ENCODE measurements at places on chromosomes 1 and 21.

GRCh38 chr1:19381261-19381660, 69.1 kb downstream of the SLC66A1 start:
- DNase-seq: no peak

DNA sequence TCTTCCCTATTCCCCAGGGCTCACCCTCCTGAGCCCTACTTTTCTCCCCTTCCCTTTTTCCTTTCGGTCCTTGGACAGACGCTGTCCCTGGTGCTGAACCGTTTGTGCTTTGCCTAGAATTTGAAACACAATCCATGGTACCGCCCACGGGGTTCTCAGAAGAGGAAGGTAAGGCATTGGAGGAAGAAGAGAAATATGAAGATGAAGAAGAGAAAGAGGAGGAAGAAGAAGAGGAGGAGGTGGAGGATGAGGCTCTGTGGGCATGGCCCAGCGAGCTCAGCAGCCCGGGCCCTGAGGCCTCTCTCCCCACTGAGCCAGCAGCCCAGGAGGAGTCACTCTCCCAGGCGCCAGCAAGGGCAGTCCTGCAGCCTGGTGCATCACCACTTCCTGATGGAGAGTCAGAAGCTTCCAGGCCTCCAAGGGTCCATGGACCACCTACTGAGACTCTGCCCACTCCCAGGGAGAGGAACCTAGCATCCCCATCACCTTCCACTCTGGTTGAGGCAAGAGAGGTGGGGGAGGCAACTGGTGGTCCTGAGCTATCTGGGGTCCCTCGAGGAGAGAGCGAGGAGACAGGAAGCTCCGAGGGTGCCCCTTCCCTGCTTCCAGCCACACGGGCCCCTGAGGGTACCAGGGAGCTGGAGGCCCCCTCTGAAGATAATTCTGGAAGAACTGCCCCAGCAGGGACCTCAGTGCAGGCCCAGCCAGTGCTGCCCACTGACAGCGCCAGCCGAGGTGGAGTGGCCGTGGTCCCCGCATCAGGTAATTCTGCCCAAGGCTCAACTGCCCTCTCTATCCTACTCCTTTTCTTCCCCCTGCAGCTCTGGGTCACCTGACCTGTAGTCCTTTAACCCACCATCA, 10.4 kb downstream of the BCAN start:
- DNase-seq: no peak

DNA sequence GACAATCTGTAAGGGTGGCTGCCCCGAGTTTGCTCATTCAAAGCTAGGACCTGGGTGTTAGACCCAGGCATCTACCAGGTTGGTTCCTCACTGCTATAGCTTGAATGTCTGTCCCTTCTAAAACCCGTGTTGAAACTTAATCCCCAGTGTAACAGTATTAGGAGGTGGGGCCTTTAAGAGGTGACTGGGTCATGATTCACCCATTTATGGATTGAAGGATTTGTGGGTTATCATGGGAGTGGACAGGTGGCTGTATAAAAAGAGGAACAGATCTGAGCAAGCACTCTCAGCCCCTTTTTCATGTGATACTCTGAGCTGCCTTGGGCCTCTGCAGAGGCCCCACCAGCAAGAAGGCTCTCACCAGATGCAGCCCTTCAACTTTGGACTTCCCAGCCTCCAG, 29.4 kb downstream of the PSMG1 start:
- DNase-seq: no peak

DNA sequence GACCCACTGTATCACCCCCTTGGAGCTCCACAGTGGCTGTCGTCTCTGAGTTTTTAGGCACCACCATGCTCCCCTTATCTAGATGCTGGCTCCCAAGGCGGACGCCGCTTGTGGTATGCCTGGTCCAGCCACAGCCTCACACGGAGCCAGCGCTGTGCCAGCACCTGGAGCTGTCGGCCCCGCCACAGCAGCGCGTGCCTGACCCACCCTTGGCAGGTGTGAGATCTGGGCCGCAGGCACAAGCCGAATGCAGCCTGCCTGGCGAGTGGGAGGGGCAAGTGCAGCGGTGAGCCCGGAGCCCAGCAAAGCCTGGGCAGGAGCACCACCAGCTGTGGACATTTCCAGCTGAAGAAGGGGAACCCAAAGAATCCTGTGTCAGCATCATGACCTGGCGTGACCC, 91.9 kb upstream of the BACE2 start:
- DNase-seq: no peak

DNA sequence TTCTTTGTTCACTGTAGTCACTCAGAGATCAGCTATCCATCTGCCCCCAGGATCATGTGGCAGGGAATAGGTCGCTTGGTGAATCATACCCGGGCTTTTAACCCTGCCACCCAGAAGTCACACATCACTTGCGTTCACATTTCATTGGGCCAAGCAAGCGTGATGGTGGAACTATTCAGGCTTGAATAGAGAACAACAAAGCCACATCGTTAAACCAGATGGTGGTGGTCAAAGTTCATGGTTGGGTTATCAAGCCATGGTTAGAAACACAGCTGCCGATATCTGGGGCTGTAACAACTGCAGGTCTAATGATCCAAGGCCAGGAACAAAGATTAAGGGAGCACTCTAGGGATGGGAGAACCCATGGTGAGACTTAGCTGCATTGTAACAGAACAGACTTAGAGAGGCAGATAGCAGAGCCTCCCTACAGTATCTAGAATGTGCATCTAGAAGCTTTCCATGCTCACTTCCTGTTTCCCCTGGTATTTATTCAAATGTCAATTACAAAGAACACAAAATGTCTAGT, 40.0 kb upstream of the PTPRC start:
- DNase-seq: no peak

DNA sequence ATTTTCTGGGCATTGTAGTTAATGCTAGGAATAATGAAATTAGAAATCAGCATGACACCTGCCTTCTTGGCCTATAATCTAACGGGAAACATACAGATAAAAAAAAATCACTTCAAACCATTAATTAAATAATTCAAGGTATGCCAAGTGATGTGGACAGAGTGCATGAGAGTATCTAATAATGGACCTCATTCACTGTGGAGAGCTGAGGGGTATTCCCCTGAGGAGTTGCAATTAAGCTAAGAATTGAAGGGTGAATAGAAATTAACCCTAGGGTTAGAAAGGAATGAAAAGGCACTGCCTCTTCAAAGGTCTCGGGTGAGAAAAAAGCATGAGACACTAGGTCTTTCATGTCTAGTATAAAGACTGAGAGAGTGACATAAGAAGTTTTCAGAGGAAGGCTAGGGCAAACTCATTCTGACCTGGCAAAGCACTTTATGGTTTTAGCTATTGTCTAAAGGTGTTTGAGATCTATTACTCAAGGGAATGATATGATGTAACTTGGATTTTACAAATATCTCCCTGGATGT, 466.1 kb downstream of the KCNT2 start:
- DNase-seq: no peak

DNA sequence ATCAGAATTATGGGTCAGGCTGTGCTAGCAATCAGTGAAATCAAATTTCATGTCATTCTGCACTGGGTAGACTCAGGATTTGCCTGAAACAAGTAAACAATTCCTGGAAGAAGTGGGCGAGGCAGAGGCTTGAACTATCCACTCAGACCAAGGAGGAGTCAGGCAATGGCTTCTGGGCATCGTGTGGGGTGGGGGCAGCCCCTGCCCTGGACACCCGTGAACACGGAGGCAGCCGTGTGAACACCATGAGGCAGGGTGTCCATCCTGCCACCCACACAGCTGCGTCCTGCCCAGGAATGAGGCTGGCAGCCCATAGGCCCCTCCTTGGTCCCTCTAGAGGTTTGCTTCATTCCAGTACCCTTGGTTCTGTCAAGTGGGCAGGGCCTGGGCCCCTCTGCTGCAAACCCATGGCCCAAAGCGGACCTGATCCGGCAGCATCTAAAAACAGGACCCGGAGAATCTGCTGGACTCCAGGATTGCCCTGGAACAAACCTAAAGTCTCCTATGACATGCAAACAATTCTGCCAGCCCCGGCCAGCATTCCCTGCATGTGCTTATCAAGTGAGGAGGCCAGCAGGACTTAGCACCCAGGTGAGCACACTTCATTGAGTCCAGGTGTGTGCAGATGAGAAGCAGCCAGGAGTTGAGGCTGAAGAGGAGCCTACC, 69.5 kb downstream of the PDE9A start:
- DNase-seq: no peak

DNA sequence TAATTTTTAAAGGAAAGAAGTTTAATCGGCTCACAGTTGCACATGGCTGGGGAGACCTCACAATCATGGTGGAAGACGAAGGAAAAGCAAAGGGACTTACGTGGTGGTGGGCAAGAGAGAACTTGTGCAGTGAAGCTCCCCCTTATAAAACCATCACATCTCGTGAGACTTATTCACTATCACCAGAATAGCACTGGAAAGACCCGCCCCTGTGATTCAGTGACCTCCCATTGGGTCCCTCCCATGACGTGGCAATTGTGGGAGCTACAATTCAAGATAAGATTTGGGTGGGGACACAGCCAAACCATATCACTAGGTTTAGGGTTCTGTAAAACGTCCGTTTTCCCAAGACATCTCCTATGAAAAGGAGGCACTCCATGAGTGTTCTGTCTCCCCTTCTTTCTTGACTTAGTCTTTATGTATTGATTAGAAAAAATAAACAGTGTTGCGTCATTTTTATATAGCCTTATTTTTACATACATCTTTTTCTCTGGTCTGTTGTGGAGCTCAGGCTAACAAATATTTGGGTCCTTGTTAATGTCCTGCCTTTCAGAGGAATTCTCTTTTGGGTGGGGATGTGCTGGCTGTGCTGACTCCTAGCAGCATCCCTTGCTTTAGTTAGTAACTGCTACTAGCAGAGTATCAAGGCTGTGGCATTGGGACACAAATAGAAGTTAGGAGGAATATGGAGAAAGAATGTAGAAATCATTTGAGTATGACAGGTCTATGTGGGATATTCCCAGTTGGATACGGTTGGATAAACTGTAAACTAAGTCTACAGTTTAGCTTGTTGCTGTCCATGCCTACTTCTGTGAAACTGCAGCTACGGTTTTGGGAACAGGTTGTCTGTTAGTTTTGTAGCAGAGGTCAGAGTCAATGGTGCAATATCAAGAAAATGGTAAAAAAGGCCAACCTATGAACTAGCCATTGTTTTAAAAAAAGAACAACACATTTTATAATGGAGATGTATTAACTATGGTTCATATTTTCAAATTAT, 23.5 kb downstream of the BACH1 start:
- no peak for DNase-seq

GRCh38 chr21:38472412-38473108, 25.7 kb downstream of the ERG start:
- no peak for DNase-seq

- no peak for DNase-seq
These were observed 259.3 kb downstream of the HLX start for GRCh38 chr1:221138516-221138915.

DNA sequence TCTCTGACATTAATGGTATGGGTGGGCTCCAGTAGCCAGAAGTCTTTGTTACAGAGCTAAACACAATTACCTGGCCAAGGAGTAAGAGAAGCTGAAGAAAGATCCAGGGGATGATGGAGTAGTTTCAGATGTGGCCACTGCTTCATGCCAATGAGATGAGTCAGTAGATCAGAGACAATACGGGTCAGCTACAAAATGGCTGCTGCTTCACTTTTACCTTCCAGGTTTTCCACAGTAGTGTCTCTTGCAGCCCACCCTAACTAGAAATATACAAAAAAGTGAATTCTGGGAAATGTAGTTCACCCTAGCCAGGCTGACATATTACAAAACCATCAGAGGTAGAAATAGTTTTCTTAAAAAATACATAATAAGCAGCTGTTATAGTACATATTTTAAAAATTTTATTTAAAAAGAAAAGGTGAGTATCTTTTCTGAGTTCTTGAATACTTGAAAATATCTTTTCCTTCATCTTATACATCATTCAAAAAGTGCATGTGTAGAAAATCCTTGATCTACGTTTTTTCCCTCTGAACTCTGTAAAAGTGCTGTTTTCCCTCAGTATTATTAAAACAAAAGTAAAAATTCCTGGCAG, 36.1 kb downstream of the LRIF1 start:
- DNase-seq: no peak

DNA sequence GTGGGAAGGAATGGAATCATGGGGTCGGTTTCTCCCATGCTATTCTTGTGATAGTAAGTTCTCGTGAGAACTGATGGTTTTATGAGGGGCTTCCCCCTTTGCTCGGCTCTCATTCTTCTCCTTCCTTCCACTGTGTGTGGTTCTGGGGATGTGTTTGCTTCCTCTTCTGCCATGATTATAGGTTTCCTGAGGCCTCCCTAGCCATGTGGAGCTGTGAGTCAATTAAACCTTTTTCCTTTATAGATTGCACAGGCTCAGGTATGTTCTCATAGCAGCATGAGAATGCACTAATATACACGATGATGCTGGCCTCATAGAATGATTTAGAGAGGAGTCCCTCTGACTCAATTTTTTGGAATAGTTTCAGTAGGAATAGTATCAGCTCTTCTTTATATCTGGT, 195.4 kb upstream of the IVNS1ABP start:
- no peak for DNase-seq

DNA sequence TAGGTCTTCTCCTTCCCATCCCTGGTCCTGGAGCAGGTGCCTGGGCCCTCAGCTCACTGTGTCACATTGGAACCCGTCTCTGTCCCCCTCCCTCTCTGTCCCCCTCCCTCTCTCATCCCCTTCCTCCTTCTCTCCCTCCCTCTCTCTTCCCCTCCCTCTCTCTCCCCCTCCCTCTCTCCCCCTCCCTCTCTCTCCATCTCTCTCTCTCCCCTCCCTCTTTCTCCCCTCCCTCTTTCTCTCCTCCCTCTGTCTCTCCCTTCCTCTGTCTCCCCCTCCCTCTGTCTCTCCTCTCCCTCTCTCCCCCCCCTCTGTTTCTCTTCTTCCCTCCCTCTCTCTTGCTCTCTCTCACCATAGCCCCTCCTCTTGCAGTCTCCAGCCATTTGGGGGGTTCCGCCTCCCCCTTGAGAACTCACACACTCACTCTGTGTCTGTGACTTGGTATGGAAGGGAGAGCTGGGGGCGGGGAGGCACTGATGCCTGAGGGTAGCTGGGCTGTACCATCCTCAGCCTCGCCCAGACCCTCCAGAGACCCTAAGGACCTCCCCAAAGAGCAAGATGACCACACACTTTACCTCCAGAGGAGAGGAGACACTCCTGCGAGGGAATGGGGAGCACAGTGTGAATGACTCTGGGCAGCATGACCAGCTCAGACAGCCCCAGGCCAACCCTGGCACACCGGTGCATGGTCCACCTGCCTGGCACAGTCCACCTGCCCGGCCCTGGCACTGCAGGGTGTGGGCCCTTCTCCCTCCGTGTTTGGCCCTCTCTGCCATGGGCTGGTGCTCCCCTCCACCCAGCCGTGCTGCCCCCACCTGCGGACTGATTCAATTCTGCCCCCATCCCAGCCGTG, 102.8 kb upstream of the ARHGEF16 start:
- DNase-seq: no peak
